Frontal cortex (tissue), 4 donors: ENCODE measurements at places on chromosomes 5 and 9. TPM values are rescaled to one million over a fixed set of nuclear protein-coding genes. Genes with fewer than 3 reads are reported as not detected.

The HSD17B3 gene
- total RNA-seq: not detected

The DDX4 gene
- total RNA-seq: 0.82 TPM

The ABCA1 gene
- 28.5 TPM for total RNA-seq

The MORN5 gene
- 0.82 TPM for total RNA-seq

DNA sequence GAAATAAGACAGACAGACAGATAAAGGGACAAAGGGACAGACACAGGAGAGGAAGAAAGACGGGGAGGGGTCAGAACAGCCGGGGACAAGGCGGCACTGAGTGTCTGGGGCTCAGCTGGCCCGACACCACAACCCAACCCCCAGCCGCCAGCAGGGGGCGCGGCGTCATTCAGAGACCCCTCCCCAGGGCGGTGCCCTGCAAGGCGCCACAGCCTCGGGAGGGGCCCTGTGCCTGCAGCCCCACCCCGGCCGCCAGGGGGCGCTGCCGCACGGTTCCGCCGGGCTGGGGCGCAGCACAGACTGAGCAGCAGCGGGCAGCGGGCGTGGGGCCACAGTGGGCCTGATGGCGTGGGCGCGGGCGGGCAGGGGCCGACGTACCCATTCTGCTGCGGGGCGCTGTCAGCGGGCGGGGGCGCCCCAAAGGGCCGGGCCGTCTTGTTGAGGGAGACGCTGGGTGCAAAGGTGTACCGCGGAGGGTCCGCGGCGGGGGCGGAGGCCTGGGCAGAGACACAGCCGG, 5.9 kb downstream of the PDLIM7 start:
- no peak for DNase-seq

DNA sequence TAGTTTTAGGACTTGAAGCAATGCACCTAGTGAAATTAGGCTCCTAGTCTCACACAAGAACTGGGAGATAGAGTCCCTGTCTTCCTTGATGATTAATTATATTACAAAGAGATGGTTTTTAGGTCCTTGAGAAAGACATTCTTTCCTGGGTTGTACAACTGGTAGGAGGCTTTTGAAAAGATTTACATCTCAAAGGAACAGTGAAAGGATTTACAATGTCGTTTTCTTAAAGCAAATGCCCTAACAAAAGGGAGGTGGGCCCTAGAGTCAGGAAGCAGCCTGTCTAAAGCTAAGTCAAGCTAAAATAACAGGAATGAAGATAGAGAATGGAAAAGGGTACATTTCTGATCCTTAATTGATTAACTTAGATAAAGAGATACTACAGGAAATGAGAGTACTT, 102.2 kb upstream of the IL7R start:
- DNase-seq: no peak

DNA sequence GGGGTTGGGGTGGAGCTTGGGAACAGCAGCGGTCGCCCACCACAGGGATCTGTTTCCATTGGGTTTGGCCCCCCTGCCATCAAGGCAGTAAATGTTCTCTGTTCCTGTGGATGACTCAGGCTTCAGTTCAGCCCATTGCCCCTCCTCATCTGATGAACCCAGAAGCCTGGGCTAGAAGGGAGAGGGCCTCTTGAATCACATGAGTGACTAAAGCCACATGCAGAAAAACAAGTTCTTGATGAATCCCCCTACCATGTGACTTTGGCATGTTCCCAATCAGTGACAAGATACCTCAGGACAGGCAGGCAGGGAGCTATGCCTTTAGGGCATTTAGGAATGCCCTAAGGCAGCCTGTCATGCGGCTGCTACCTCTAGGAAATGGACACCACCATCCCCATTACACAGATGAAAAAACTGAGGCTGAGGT, 2.5 kb downstream of the SH3PXD2B start:
- no peak for DNase-seq

GRCh38 chr5:58122848-58123392, 337.0 kb downstream of the PLK2 start:
- no peak for DNase-seq

GRCh38 chr9:27377811-27378456, 81.0 kb upstream of the EQTN start:
- DNase-seq: no peak
